ENCODE measurements at places on chromosomes 3 and 15. TPM values are rescaled to one million over a fixed set of nuclear protein-coding genes. Genes with fewer than 3 reads are reported as not detected.
A peak's percentile ranks its signal among the peaks of the same experiment; 100 is the strongest.

CNTN6 gene
- total RNA-seq, result 2.2 TPM

DNA sequence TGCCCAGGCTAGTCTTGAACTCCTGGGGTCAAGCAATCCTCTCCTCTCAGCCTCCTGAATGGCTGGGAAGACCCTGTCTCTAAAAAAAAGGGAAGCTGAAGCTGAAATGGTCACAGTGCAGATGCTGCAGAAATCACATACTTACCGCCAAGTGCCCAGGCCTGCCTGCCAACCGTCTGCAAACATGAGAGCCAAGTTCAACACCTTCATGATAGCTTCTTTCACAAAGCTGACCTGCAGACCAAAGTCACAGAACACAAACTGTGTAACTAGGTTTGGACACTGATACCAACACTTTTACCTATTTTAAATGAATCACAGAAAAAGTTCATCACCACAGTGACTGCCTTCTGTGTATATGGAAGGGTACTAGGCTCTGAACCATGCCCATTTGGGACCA lies 22.8 kb upstream of the CYFIP1 start:
- no peak for DNase-seq
- H3K36me3 ChIP-seq, result peaks cover 19% of the 10 kb centered on the region
- no peak overlapping the region for H3K27ac ChIP-seq
- H3K27me3 ChIP-seq, result no peaks in the 10 kb centered on the region

DNA sequence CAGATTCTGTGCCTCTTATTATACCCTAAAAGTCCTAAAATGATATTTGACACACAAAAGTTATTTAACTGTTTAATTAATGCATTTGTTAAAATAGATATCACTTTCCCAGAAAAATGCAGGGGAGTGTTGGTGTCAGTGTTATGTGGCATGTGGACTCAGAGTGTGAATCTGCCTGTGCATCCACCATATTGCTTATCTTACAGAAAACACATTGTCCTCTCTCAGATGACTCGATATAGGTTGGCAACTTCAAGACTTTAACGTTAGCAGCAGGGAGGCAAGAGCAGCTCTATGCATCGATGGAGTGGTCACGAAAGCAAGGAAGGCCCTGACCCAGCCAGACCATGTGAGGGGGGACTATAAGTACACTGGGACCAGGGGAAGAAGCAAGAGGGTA lies 165.4 kb upstream of the DCBLD2 start:
- no peak overlapping the region for H3K4me3 ChIP-seq
- H3K4me1 ChIP-seq, result no peaks in the 10 kb centered on the region

DNA sequence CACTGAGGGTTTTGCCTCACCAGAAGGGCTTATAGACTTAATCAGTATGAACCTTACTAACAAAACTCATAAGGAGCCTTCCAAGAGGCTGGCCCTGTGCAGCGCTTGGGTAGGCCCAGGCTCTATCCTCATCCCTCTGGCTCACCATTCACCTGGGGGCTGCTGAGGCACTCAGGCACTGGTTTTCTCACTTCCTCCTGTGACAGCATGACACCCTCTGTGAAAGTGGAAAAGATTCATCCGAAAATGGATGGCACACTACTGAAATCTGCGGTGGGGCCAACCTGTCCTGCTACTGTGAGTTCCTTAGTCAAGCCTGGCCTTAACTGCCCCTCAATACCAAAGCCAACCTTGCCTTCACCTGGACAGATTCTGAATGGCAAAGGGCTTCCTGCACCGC lies 41.3 kb downstream of the PSMD6 start:
- no peak overlapping the region for H3K27ac ChIP-seq
- H3K36me3 ChIP-seq, result no peaks in the 10 kb centered on the region
- no peak for DNase-seq
- no peak overlapping the region for H3K4me3 ChIP-seq
- no peaks in the 10 kb centered on the region for H3K27me3 ChIP-seq

DNA sequence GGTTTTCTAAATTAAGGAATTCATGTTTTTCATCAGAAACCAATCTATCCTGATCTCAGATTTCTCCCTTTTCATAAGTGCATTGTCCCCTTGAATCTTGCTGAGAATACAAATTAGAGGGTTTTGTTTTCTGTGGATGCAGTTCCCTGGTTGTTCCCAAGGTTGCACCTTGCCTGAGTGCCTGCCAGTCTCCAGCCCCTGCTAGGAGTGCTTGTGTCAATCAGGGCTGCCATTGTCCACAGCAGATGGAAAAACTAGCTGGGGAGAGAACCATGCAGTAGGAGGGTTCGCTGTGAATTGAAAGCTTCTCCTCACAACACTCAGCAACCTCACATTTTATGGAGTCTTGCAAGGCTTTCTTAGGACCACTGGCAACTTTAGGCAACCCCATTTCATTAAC lies 210.8 kb upstream of the CTNNB1 start:
- DNase-seq, result peak; percentile 16
- H3K4me3 ChIP-seq, result no peak overlapping the region
- peaks cover 9% of the 10 kb centered on the region for H3K4me1 ChIP-seq
- H3K27ac ChIP-seq, result no peak overlapping the region
- H3K27me3 ChIP-seq, result no peaks in the 10 kb centered on the region
- no peaks in the 10 kb centered on the region for H3K36me3 ChIP-seq
